ENCODE measurements at places on chromosomes 12 and 14.

DNA sequence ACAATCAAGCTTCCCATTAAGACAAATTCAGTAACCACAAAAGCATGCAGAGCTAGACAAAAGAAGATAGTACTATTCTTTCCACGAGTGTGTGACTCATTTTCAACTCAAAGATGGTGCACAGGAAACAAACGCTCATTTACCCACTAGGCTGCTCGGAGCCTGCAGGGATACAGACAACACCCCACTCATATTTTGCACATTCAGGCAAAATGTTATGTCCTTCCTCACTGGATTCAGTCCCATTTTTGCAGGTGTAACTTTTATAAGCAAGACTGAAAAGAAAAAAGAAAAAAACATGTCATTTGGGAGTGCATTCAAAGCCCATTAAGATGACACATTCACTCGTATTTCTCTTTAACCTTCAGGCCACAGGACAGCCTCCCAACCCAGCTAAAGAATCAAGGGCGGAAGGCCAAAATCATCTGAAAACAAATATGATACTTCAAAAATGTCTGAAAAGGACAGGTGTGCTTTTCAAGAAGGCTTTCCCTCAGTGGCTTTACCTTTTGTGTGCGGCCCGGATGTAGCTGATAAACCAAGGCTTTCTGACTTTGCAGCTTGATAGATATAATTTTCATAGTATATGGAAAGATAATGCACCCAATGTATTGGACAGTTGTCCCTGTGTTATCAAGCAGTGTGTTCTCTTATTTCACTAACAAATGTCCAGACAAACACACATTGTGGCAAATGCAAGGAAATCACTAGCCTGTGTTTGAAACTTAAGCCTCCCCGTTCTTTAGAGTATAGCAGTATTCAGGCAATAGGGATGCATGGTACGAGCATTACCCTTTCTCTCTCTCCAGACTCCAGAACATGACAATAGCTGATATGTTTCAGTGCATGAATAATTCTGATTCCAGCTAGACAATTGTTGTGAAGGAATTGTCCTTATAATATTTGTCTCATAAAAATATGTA is 147.8 kb upstream of the KRR1 start:
- no peak for DNase-seq

- no peak for DNase-seq
Observed at GRCh38 chr14:100605230-100605629, 18.0 kb upstream of the BEGAIN start.

DNA sequence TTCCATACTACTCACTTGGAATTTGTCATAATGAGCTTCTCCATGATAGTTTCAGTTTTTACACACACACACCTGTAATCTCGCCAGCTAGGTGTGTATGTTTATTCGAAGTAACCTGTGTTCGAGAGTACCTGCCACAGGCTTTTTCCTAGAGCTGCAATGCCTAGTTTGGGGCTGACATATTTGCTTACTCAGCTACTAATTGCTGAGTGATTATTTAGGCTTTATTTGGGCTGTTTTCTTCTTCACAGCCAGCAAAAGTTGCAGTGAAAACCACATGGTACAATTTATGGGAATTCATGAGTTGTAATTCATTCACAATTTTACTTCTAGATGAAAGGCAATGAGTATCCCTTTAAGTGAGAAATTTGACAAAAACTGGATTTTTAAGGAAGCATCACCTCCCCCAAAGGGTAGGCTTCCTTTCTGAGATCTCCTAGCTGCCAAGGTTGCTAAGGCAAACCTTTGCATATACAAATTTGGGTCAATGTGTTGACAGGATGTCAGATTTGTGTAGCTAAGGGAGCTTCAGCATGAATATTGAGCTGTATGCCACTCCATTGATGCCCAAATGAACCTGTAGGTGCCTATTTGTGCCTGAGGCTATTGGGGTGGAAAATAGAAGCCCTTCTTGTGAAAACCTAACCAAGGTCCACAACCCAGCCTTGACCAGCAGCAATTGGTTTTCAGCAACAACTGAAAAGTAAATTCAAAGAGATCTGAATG is 108.7 kb upstream of the OTX2 start:
- no peak for DNase-seq

GRCh38 chr12:121532503-121533393 is 48.1 kb downstream of the KDM2B start:
- no peak for DNase-seq

DNA sequence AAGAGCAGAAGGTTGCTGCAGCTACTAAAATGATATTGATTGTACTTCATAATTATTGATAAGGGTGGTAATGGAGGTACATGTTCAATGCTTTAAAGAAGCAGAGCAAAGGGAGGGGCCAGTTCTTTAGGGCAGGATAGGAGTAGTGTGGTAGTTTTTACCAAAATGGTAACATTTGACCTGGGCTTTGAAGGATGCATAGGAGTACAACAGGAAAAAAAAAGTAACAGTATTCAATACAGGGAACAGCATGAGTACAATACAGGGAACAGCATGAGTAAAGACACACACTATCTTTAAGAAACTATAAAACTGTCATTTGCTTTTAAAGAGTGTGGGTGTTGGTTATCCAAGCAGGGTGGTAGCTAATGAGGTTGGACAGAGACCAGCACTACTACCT is 215.0 kb upstream of the CRY1 start:
- DNase-seq: no peak

GRCh38 chr12:110613071-110613770 is 708 bp upstream of the TCTN1 start:
- no peak for DNase-seq

GRCh38 chr12:122107261-122107660 is 28.7 kb downstream of the MLXIP start:
- no peak for DNase-seq

DNA sequence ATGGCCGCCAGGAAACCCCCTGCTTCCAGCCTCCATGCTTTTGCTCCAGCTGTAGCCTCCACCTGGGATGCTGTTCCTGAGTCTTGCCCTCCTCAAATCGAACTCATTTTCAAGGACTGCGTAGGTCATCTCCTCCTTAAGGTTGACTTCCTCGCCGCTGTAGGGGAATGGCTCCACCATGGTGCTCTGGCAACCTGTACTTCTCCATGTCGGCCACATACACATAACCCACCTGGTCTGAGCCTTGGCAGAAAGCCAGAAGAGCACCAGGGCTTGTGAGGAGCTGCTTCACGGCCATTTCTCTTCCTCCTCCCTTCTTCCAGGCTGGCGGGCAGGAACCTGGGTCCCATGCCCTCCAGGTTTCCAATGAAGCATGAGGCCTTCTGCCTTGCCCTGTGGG is 36.7 kb upstream of the BEGAIN start:
- DNase-seq: no peak

- peak; percentile 45 for DNase-seq
Observed at GRCh38 chr14:55354500-55354899, 57.1 kb downstream of the ATG14 start.

DNA sequence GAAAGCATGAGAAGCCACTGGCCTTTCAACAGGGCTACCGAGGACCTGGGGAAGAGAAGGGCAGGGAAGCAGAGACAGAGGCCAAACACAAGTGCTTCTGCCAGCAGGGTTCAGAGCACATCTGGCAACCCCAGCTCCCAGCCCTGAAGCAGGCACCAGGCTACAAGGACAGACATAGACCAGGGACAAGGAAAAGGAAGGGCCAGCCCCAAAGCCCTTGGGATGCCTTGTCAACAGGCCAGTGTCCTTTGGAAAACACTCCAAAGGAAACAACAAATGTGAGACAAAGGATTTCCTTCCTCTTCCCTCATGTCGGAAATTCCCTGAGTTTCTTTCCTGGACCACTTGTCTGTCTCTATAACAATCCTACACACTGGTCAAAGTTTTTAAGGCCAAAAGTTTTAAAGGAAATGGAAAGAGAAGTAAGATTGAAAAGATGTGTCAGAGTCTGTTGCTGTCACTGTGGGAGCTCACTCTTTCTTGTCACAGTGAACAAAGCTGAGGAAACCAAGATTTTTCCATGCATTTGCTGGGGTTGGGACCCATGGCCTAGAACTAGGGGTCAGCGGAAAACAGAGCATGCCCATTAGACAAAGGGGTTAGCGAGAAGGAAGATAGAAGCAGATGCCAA is 59.4 kb downstream of the TTC9 start:
- no peak for DNase-seq

DNA sequence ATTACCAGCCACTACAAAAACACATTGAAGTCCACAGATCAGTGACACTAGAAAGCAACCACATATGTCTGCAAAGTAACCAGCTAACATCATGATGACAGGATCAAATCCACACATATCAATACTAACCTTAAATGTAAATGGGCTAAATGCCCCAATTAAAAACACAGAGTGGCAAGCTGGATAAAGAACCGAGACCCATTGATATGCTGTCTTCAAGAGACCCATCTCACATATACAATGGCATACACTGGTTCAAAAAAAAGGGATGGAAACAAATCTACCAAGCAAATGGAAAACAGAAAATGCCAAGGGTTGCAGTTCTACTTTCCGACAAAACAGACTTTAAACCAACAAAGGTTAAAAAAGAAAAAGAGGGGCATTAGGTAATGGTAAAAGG is 307.7 kb downstream of the GPHN start:
- no peak for DNase-seq

DNA sequence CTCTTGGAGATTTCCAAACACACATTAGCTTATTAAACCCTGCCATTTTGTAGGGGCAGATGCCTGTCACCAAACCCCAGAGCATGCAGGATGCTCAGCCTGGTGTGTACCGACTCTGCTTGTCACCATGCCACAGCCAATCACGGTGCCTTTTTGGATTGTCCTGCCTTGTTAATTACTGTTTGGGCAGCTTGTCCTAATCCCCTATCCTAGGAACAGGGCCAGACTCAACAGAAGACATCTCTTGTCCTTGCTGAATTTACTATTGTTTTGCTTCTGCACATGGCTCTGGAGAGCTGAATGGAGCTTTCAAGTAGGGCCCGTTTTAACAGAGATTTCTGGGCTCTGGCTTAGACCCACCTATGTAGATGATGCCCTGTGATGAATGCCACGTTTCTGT is 388.5 kb downstream of the AACS start:
- no peak for DNase-seq
